Right renal pelvis (tissue), 4 donors: ENCODE measurements at places on chromosomes 11 and 22.

- DNase-seq: no peak
Measured at GRCh38 chr22:37010976-37011375, 8.3 kb downstream of the TST start.

- no peak for DNase-seq
Measured at GRCh38 chr22:49134076-49134475, 693.6 kb downstream of the BRD1 start.

- DNase-seq: no peak
Measured at GRCh38 chr11:117058761-117059261, 39.4 kb downstream of the SIK3 start.

- no peak for DNase-seq
Measured at GRCh38 chr22:34427841-34428240, 507.6 kb upstream of the LARGE1 start.

GRCh38 chr11:125211191-125211947 is 46.8 kb downstream of the PKNOX2 start:
- no peak for DNase-seq

DNA sequence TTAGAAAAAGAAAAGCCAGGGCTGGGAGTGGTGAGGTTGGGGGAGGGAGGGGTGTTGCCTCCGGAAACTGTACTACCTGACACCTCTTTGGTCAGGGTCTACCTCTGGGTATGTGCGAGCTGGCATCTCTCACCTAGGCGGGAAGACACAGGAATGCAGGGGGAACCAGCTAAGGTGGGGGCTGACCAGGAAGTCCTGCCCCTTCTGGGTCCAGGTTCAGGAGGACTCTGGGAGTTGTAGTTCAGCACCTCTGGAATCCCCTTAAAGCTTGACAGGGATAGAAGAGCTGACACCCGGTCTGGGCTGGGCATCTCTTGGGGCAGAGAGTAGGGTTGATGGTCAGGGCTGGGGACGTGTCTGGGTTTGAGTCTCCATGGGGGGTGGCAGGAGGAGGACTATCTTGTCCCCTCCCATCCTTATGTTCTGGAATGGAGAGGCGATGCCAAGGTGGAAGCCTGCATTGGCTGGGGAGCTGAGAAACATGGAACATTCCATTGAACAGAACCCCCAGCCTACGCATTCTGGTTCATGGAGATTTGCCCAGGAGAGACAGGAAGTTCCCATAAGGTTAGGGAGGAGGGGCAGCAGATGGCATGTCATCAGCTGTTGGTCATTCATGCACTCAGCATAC is 2.1 kb upstream of the KIAA1671 start:
- no peak for DNase-seq

- DNase-seq: no peak
Measured at GRCh38 chr22:26892166-26893041, 235.0 kb downstream of the MIAT start.

DNA sequence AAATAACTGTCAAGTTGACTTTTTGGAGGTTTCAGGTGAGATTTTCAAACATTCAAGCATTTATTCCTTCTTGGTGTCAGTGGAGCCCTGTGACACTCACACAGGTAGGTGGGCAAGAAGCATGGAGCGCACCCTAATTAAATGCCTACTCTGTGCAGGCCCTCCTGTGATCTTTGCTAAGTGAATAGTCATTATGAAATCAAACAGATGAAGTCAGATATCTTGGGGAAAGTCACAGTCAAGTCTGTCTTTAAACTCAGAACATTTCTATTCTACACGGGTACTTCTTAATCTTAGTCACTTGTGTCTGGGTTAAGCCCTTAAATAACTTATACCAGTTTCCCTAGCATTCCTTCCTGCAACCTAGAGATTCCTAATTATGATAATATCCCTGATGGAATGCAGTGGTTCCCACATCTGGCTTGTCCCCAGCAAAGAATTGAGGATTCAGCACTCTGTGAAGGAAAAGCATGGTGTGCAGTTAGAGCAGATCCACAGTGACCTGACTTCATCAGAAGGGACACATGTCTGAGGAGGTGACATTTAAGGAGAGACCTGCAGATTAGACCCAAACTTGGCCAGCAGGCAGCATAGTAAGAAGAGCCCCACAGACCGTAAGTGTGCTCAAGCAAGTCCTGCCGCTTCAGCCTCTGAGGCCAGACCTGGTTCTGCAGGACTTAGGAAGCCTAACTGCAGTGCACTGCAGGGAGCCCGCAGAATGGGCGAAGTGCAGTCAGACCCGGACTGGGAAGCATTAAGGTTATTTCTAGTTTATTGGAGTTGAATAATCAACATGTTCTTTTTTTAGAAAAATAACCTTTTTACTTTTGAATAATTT is 85.3 kb upstream of the GAL start:
- no peak for DNase-seq

- DNase-seq: no peak
Measured at GRCh38 chr11:130635937-130636630, 187.6 kb downstream of the ADAMTS15 start.

- DNase-seq: no peak
Measured at GRCh38 chr11:134126217-134126822, 57.4 kb downstream of the JAM3 start.

DNA sequence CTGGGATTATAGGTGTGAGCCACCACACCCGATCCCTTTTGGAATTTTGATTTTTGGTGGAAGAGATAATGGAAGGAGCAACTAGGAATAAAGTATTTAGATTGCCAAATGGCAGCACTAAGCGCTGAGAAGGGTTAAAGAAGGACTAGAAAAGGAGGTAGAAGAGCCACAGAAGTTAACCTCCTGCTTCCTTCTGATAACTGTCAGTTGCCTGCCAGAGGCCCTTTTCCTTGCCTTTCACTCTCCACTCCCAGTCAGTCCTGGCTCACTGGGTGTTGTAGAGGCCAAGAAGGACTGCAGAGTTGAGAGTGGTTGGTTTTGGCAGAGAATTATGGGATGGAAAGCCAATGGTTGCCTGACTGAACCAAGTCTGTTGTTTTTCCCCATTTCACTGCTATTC is 19.3 kb downstream of the ZC3H12C start:
- no peak for DNase-seq

DNA sequence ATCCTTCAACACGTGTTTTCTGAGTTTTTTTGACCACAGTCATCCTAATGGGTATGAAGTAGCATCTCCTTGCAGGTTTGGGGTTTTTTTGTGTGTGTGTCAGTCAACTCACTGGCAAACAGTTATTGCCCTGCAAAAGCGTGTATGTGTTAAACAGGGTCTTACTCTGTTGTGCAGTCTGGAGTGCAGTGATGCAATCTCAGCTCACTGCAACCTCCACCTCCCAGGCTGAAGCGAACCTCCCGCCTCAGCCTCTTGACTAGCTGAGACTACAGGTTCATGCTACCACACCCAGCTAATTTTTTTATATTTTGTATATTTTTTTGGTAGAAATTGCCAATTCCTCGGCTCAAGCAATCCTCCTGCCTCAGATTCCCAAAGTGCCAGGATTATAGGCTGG is 15.4 kb downstream of the CELSR1 start:
- DNase-seq: no peak

GRCh38 chr11:38155856-38156255 is 1557.8 kb upstream of the RAG2 start:
- DNase-seq: no peak

DNA sequence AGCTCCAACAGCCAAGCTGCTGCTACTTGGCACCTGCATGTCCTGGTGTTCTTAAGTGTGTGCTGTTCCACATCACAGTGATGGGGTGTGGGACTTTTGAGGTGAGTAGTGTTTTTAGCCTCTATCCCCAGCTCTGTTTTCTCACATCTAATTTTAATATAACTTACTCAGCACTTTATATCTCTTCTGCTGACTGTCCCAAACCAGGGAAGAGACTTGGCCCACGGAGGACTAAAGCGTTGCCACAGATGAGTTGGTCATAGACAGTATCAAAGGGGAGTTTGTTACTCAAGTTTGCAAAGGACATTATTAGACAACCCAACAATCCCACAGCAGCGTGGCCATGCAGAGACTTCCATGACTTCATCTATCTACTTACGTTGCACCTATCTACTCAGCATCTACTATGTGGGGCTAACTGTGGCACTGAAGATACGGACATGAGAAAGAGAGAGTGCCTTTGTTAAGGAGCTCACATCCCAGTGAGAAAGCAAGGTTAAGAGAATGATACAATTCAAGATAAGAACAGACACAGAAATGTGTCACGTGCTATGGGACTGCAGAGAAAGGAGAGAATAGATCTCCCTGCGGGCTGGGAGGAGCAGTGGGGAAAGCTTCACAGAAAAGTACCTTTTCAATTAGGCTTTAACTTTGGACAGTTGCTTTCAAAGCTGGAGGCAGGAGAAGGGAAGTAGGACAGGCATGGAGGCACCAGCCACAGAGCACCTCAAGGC is 82.4 kb downstream of the ME3 start:
- no peak for DNase-seq

- no peak for DNase-seq
Measured at GRCh38 chr22:44775862-44776261, 23.5 kb downstream of the ARHGAP8 start.

- no peak for DNase-seq
Measured at GRCh38 chr11:75013051-75013450, 24.3 kb downstream of the NEU3 start.

DNA sequence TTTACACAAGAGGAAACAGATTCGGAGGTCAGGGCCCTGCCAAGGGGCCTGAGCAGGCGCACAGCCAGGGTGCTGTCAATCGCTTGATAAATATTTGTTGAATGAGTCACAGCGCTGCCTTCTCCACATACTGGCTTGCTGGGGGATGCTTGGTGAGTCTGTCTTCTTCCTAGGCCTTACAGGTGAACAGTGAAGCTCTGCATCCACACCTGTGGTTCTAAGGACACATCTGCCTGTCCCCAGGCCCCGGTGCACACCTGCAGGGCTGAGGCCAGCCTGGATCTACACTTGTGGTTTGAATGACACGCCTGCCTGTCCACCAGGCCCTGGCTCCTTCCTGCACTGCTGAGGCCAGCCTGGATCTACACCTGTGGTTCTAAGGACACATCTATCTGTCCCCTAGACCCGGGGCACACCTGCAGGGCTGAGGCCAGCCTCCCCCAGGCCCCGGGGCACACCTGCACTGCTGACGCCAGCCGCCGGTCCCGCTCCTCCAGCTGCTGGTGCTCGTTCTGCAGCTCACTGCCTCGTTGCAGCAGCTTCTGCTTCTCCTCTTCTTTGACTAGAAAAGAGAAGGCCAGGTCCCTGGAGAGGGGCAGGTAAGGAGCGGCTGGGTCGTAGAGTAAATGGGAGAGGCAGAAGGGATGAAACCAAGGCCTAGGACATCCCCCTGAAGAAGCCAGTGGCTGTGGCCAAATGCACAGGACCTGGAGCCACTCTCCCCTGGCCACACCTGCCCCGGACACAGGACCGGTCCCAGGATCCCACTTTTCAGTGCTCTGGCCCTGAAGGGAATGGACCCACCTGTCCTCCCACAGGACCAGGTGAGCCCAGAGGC is 124.6 kb downstream of the PHF21B start:
- no peak for DNase-seq

- DNase-seq: no peak
Measured at GRCh38 chr11:20353829-20354434, 9.6 kb upstream of the HTATIP2 start.

- DNase-seq: no peak
Measured at GRCh38 chr11:121514432-121515334, 61.9 kb upstream of the SORL1-AS1 start.

DNA sequence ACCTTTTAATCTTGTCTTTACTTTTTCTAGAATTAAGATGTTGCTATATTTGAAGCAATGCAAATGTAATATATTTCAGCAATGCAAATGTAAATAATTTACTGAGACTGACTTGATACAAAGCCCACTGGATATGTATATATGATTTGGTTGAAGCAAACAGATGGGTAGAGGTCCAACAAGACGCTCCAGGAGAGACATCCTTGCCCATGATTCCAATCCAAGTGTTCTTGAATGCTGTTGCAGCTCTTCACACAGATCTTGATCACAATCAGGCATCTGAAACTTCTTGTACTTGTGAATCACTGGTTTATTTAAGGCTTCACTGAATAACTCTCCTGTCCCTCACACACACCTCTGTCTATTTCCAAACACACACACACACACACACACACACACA is 507.0 kb downstream of the LRRC4C start:
- no peak for DNase-seq

DNA sequence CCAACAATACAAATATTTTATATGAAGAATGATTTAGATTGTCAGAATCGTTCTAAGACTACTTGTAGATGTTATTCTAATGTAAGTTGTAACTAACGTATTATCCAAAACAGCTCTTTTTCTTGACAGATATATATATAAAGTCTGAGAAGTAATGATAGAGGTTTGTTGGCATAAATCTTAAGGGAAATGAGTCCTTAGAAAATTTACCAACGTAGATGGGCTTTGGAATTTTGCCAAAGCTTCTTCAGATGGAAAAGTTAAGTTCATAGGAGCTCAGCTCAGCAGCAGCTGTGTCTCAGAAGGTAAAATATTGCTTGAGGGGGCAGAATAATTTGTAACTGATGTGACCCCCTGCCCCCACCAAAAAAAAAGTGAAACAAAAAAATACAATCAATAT is 66.7 kb downstream of the BID start:
- DNase-seq: no peak

- DNase-seq: no peak
Measured at GRCh38 chr11:127632976-127633680, 632.6 kb upstream of the KIRREL3 start.

- no peak for DNase-seq
Measured at GRCh38 chr11:26283852-26284408, 48.0 kb upstream of the ANO3 start.

- DNase-seq: no peak
Measured at GRCh38 chr22:42376711-42377554, 55.3 kb downstream of the NFAM1 start.

- no peak for DNase-seq
Measured at GRCh38 chr11:74397501-74398243, 561 bp downstream of the PGM2L1 start.

DNA sequence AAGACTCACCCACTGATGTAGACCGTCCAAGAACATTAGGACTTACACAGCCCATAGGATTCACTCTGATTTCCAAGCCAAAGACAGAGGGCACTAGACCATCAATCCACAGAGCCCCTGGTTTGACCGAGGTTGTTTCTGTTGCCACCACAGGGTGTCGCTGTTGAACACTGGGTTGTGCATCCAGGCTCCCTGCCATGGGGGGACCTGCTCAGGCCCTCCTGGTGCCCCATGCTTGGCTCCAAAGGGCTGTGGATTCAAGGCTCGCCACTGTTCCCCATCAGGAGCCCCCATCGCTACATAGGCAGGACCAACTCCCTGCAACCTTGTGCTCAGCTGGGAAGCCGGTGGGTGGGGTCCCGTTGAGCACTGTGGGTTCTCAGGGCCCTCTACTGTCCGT is 128.0 kb upstream of the ANO1 start:
- DNase-seq: no peak

DNA sequence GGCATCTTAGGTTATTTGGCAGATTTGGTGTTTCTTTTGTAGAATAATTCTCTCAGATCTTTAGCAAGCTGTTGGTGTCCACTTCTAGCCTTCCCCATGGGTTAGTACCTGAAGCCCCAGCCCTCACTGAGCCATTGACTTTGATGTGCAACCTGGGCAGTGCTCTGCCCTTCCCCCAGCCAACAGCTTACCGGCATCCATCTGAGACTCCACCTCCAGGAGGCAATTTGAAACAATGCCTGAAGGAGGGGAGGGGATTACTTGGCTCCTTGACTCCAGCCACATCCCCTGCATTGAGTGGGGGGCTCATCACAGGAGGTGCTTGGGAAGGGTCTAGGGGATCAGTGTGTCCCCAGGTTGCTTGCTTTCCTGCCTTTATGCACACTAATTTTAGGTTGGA is 114.8 kb downstream of the TRIM29 start:
- DNase-seq: no peak
